ENCODE measurements at places on chromosomes 1 and 21.
A peak's percentile ranks its signal among the peaks of the same experiment; 100 is the strongest.

GRCh38 chr1:208047476-208047934 is 136.6 kb upstream of the CD34 start:
- DNase-seq: no peak

- no peak for DNase-seq
These were observed 25.8 kb downstream of the PTPN14 start for GRCh38 chr1:214525535-214526019.

- DNase-seq: no peak
These were observed 78.9 kb downstream of the UBE2U start for GRCh38 chr1:64282351-64282750.

- no peak for DNase-seq
These were observed 58.7 kb downstream of the NIBAN1 start for GRCh38 chr1:184915463-184916090.

DNA sequence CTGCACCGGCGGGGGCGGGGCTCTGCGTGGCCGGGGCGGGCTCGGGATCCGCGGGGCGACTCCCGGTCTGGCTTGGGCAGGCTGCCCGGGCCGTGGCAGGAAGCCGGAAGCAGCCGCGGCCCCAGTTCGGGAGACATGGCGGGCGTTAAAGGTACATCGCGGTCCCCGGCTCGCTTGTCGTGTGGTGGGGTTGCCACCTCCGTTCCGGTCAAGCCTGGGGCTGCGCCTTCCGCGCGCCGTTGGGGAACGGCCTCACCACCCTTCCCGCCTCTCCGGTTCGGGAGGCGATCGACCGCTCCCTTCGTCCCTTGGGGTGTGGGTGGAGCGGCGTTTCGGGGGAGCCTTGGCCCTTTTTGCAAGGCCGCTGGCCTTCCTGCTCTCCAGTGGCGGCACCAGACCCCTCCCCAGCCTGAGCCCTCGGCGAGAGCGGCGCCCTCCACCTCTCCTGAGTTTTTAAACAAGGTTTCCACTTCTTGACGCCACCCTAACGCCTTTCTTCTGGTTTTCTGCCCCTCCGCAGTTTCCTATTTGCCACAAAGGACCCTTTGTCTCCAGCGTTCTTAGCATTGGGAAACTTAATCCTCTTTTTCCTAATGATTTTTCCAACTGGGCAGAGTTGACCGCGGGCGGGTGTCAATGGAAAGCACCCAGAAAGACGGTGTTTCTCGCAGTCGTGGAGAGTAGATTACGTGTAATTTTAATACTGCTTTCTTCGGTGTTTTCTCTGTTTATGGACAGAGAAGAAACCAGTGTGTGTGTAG is at the start of the genes LEPR and LEPROT:
LEPR (plus strand) TSS at position 79 of the 761 bp plus-strand sequence. CDS start 144,898 bp downstream, outside the sequence.
LEPROT (plus strand) TSS at position 79 of the 761 bp plus-strand sequence; CDS start at position 136, 57 bp downstream.
- no peak for DNase-seq

- DNase-seq: no peak
These were observed 208.2 kb upstream of the KIAA0040 start for GRCh38 chr1:175400766-175401165.

- DNase-seq: no peak
These were observed 52.5 kb upstream of the CAMK1G start for GRCh38 chr1:209531006-209531405.

DNA sequence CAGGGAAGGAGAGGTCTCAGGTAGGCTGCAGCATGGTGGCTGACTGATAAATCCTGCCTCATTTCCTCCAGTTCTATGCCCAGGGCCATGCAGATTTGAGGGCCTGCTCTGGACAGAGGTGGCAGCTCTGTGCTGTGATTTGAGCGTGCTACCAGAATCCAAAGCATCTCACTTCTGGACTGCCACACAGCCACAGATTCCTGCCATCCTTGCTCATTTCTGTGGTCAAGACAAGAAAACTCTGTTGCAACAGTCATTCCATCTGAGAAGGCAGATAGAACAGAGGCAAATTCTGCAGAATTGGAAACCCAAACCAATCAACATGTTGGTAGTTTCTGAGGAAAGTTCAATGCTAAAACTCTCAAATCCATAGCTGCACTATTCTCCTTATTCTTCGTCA is 102.8 kb upstream of the GALNT2 start:
- DNase-seq: no peak

DNA sequence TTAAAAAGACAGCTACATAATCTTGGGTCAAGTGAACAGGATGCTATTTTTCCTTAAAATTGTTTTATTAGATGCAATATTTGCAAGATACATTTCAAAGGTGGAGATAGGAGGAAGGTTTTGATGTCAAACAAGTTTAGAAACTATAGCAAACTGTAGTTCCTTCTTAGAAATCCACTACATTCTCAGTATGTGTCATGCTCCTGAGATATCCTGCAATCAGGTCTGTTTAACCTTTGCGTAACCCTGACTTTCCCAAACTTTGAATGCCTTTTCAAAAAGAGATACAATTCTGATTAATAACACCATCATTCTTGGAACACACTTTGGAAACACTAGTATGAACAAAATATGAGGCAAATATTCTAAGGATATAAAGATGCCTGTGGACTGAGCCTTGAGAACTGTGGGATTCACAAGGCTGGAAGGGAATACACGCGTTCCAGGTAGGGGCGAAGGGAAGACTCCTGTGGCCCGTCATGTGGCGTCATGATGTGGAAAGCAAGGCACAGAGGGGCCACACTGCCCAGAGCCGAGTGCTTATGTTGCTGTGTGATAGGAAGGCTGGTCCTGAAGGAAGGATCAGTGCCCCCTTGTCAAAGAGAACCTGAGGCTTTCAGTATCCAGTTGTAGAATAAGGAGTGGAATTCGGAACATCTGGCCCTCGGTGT is 19.6 kb upstream of the TARBP1 start:
- DNase-seq: no peak

GRCh38 chr1:76189310-76189709 is 114.8 kb downstream of the ST6GALNAC3 start:
- DNase-seq: no peak

DNA sequence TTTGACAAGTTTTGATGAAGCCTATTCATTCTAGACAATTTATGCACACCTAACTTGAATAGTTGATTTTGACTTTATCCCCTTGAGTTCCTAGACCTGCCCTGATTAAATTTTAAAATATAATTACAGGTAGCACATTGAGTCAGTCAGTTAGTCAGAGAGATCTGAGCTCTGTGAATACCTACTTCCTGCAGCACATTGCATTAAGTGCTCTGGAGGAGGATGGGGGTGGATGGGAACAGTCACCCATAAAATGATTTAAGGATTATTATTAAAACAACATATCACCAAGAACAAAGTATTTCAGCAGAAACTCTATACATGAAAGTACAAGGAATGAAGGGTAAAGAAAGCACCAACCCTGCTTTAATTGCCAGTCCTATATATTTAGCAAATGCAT is 11.8 kb upstream of the RPF1 start:
- DNase-seq: no peak

- DNase-seq: no peak
These were observed 229.6 kb upstream of the KIAA0040 start for GRCh38 chr1:175422156-175422555.

DNA sequence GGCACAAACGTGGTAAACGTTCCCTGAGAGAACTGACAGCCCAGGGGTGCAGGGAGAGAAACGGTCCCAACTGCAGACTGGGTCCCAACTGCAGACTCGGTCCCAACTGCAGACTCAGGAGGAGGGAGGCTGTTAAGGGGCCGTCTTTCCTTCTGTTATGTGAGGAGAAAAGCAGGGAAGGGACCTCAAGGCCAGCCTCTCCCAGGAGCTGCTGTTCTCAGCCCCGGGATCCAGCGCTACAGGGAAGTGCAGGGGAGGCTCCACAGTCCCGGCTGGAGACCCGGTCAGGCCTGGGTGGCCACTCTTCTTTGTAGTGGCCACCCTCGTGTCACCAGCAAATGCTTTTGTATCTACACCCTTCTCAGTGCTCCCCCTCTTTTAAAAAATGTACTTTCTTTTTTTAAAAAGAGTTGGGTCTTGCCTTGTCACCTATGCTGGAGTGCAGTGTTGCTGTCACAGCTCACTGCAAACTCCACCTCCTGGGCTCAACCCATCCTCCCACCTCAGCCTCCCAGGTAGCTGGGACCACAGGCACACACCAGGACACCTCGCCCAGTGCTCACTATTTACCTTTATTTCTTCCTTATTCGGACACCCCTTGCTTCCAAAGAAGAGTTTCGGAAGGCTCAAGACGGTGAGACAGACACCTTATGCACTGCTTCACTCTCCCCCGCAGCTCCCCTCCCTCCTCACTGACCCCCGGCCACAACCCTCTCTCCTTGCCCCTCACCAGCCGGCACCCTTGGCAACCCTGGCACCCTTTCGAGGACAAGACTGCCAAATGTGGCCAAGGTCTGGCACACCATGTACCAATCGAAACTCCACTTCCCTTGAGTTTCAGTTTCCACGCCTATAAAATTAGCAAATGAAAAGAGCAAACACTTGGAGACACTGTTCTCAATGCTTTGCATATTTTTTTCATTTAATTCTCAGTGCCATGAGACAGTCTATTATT is 21.8 kb downstream of the CAPN2 start:
- no peak for DNase-seq

GRCh38 chr1:36851595-36851994 is 182.7 kb downstream of the GRIK3 start:
- DNase-seq: no peak

DNA sequence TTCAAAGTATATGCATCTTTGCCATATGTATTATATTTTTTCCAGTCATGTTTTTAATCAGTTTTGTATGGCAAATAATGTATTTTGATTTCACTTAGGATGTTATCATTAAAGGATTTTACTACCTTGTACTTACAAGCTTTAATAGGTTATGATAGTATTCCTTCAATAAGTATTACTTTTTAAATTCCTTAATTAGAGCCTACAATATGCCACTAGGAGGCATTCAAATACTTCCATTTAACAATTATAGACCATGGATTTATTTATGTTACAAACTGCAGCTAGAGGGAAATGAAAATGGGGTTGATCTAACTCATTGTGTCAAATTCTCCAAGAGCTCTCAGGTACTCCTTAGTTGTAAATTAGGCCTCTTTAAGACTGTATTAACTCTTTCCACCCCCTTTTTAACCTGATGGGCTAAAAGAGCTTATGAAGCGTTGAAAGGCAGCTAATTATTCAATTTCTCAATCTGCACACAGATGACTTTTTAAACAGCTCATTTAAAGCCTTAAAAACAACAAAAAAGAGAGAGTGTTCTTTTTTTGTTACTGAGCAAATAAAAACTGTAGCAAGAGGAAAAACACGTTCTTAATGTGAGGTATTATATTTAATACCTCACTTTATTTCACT is 156.2 kb downstream of the DENND1B start:
- peak; percentile 10 for DNase-seq

DNA sequence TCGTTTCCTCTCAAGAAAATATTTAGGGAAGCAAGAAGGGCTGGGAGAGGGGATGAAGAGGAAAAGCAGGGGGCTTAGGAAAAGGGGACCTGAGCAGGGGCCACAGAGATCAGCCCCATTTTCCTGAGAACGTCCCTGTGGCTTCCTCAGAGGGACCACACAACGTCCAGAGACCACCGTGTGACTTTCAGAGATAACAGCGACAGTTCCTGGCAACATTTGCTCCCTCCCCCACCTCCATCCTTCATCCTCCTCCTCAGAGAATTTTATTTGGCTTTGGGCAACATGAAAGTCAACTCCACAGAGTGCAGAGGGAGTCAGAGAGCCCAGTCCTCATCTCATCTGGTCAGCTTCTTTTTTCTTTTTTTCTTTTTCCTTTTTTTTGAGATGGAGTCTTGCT is 50.9 kb downstream of the RUNX1 start:
- DNase-seq: no peak

DNA sequence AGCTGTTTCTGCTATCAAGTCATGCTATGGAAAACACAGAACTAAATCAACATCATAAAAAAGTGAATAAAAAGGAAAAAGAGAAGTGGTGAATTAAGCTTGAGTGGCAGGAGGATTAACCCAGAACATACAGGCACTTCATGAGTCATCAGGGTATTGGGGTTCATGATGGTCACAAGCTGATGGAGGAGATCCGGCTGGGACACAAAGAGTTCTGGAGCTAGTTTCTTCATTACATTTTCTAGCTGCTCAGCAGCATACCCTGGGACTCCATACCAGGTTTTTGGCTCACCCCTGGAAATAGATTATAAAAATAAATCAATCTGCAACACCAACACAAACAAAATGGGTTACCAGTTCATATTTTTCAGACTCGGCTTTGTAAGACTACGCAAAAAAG is 42.5 kb upstream of the SYT2 start:
- no peak for DNase-seq

All from CD4-positive, alpha-beta T cell treated with Interleukin-4 for 4 hours (primary cell).